ENCODE measurements at places on chromosomes 1 and 21. TPM values are rescaled to one million over a fixed set of nuclear protein-coding genes. Genes with fewer than 3 reads are reported as not detected.

DNA sequence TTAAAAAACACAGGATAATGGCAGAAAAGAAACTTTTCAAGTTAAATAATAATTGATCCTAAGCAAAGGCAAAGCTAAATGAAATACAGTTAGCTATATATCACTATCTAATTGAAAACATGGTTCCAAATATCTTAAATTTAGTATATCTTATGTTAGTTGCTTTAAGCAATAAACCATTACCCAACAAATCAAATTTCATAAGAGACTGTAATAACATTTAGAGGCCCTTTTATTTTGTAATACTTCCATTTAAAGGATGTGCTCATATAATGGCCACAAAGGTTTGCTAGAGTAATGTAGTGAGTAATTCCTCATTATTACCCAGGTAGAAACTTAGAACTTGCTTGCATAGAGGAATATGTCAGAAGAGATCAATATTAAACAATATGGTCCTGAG is 32.3 kb downstream of the RPL5 start:
- no peak overlapping the region for H3K4me3 ChIP-seq
- no peaks in the 10 kb centered on the region for H3K4me1 ChIP-seq
- no peak overlapping the region for H3K27ac ChIP-seq
- no peak for DNase-seq
- H3K27me3 ChIP-seq = no peaks in the 10 kb centered on the region
- H3K36me3 ChIP-seq = no peaks in the 10 kb centered on the region

DNA sequence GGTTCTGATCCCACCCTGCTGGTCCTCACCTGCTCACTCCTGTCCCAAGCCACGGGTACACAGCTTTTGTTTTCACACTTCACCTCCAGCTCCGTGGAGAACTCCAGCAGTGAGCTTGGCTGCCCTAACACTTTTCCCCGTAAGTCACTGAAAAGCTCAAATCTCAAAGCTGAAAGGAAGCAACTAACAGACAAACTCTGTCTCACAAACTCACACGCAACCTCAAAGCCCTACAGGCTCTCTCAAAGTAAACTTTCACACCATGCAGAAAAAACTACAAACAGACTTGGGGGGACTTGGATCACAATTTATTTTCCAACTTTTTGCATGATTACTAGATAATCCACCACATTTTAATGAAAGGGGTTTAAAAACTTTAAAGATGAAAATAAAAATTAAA is 88.3 kb downstream of the AK5 start:
- no peak overlapping the region for H3K4me3 ChIP-seq
- no peak overlapping the region for H3K27ac ChIP-seq
- DNase-seq = no peak
- H3K4me1 ChIP-seq = no peaks in the 10 kb centered on the region
- no peaks in the 10 kb centered on the region for H3K27me3 ChIP-seq
- no peaks in the 10 kb centered on the region for H3K36me3 ChIP-seq

GRCh38 chr1:159800177-159800930 is 1.8 kb upstream of the FCRL6 start:
- no peaks in the 10 kb centered on the region for H3K27me3 ChIP-seq
- DNase-seq = peak; percentile 59
- peaks cover 56% of the 10 kb centered on the region for H3K4me1 ChIP-seq
- H3K4me3 ChIP-seq = peak overlapping the region; percentile 49

- no peaks in the 10 kb centered on the region for H3K36me3 ChIP-seq
- peaks cover 4% of the 10 kb centered on the region for H3K4me1 ChIP-seq
- DNase-seq = no peak
Measured at GRCh38 chr1:167161242-167161641, 59.4 kb upstream of the POU2F1 start.

GRCh38 chr1:153348511-153349362 is at the start of gene PGLYRP4:
Gene PGLYRP4 (minus strand): TSS chr1:153348841. CDS start chr1:153347932, 909 bp downstream.
- H3K27me3 ChIP-seq = peaks cover 7% of the 10 kb centered on the region
- no peak within 1 kb of the TSS for H3K27ac ChIP-seq
- H3K4me3 ChIP-seq = no peak within 1 kb of the TSS
- no peaks in the 10 kb centered on the region for H3K36me3 ChIP-seq
- H3K4me1 ChIP-seq = peaks cover 22% of the 10 kb centered on the region

DNA sequence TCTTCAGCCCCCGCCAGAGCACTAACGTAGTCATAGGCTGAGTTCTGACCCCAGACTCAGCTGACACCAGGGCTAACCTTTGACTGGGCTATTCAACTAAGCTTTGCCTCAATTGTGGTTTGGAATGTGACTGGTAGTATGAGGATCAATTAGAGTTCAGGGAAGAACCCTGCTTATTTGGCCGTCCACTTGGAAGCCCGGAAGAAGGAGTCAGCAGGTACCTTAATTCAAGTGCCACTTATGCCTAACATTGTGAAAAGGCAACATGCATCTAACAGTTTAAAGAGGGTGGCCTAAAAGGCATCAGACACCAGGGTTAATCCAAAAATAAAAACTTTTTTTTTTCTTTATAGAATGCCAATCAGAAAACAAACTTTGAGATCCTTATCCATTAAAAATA is 92.3 kb downstream of the BEND5 start:
- no peak overlapping the region for H3K27ac ChIP-seq
- H3K4me1 ChIP-seq = no peaks in the 10 kb centered on the region
- no peaks in the 10 kb centered on the region for H3K27me3 ChIP-seq
- no peak overlapping the region for H3K4me3 ChIP-seq

GRCh38 chr1:22315315-22316078 is 136.2 kb upstream of the ZBTB40 start:
- H3K4me3 ChIP-seq = no peak overlapping the region
- DNase-seq = no peak
- no peaks in the 10 kb centered on the region for H3K27me3 ChIP-seq
- no peaks in the 10 kb centered on the region for H3K4me1 ChIP-seq
- H3K36me3 ChIP-seq = no peaks in the 10 kb centered on the region
- no peak overlapping the region for H3K27ac ChIP-seq

GRCh38 chr1:24696041-24696755 is 49.0 kb upstream of the CLIC4 start:
- peaks cover 36% of the 10 kb centered on the region for H3K4me1 ChIP-seq
- H3K4me3 ChIP-seq = no peak overlapping the region
- H3K27me3 ChIP-seq = no peaks in the 10 kb centered on the region
- H3K27ac ChIP-seq = peak overlapping the region; percentile 67
- no peak for DNase-seq
- H3K36me3 ChIP-seq = no peaks in the 10 kb centered on the region

GRCh38 chr1:95048317-95048716 is 24.4 kb downstream of the ALG14 start:
- no peak overlapping the region for H3K27ac ChIP-seq
- no peaks in the 10 kb centered on the region for H3K27me3 ChIP-seq

Gene PADI2
- total RNA-seq = 0.88 TPM

Gene TCP10L
- total RNA-seq = 1.3 TPM

Gene HS2ST1
- 18.4 TPM for total RNA-seq
